Stimulated activated CD4-positive, alpha-beta T cell treated with anti-CD3 and anti-CD28 coated beads, Interleukin-1b, Interleukin-23, amount 100 ng/mL, for 1 hour (primary cell): ENCODE measurements at places on chromosomes 12 and 14.
A peak's percentile ranks its signal among the peaks of the same experiment; 100 is the strongest.

DNA sequence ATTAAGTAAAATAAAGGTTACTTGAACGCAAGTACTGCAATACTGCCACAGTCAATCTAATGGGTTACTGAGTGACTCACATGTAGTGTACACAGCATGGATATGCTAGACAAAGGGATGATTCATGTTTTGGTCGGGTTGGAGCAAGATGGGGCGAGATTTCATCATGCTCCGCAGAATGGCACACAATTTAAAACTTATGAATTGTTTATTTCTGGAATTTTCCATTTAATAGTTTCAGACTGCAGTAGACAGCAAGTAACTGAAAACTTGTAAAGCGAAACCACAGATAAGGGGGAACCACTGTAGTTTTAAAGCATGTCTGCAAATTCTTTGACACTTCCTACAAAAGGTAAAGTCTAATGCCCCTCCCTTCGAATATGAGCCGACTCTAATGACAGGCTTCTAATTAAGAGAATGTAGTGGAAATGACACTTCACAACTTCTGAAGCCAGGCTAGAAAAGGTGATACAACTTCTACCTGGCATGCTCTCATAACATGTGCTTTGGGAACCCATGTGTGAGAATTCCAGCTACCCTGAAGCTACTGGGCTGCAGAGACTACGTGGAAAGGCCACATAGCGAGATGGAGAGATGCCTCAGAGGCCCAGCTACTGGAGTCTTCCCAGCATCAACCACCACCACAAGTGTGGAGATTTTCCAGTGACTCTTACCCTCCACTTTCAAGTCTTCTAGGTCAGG is 13.9 kb upstream of the TCP11L2 start:
- DNase-seq: no peak

DNA sequence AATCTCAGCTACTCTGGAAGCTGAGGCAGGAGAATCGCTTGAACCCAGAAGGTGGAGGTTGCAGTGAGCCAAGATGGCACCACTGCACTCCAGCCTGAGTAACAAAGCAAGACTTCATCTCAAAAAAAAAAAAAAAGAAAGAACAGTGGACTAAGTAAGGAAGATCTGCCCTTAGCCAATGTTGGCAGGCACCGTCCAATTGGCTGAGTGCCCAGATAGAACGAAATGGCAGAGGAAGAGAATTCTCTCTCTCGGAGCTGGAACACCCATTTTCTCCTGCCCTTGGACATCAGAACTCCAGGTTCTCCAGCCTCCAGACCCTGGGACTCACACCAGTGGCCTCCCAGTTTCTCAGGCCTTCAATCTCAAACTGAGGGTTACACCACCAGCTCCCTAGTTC is 49.9 kb downstream of the ESR2 start:
- no peak for DNase-seq

GRCh38 chr14:97796511-97796910 is 999.3 kb downstream of the VRK1 start:
- DNase-seq: no peak

- no peak for DNase-seq
Observed at GRCh38 chr12:16220120-16220519, 57.4 kb downstream of the SLC15A5 start.

DNA sequence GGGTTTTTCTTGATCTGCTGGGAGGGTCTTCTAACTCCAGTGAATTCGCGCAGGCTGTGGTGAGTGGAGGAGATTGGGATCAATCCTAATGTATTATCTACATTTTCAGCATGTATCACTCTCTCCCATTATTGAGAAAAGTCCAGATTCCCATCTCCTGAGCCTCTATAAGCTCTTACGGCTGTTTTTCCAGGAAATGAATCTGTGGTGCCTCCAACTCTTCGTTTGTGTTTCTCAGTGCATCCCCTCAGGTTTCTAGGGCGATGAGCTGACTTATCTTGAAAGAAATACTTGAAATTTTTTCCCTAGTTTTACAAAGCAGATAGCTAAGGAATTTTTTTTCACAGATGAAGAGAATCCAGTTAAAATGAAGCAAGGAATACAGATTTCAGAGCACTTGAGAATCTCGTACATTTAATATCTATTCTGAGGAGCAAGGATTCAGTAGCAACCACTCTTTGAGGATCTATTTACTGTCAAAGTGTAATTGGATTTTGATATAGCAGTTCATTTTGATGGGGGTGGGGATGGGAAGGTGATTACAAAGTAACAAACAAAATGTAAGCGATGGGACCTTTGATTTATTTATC is 138.7 kb downstream of the BRMS1L start:
- no peak for DNase-seq

- DNase-seq: no peak
Observed at GRCh38 chr14:75059642-75060041, 4.2 kb downstream of the ACYP1 start.

DNA sequence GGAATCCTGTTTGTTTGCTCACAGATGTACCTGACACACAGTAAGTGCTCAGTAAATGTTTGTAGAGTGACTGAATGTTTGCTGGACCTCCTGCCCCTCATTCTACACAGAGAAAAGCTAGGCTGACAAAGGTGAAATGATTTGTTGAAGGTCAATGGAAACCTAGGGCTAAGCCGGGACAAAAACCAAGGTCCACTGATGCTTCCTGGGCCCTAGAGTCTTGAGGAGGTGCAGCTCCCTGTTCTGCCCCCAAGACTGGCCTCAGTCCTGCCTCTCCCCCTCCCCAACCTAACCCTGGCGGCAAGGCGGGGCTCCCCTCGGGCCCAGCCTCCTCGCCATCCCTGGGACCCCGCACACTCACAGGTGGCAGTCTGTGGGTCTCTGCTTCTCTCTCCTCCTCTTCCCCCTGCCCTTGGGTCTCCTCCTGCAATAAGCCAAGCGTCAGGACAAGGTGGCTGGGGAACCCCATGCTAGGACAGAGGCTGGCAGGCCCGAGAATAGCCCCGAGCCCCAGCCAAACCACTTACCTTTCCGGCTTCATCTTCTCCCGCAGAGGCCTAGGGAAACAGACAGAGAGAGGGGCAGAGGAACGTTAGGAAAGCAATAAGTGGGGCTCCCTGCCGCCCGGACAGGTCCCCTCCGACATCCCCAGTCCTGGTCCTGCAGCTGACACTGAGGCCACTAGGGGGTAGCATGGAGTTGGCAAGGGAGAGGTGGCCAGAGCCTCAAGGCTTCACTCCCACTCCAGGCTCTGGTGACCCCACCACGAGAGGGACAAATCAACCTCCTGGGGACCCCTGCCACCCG is 9.3 kb downstream of the PGF start:
- peak; percentile 50 for DNase-seq

- DNase-seq: no peak
Observed at GRCh38 chr14:25007832-25008231, 42.1 kb downstream of the STXBP6 start.

DNA sequence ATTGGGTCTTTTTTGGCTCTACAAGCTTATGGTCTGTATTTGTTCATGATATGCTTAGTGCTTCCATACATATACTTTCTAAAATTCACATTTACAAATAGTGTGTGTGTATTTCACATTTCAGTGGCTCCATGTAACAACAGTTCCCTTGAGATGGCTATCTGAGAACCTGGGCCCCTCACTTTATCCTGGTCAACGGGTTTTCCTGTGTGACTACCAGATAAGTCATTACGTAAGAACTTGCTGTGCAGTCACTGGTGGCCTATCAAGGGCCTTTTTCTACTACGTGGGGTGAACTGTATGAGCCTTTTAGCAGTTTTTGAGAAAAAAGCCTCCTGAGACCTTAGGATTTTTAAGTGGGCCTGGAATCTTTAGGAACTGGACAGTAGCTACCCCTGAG is 454.1 kb downstream of the PCNX1 start:
- no peak for DNase-seq

- no peak for DNase-seq
Observed at GRCh38 chr12:91249518-91250272, 67.1 kb upstream of the DCN start.

DNA sequence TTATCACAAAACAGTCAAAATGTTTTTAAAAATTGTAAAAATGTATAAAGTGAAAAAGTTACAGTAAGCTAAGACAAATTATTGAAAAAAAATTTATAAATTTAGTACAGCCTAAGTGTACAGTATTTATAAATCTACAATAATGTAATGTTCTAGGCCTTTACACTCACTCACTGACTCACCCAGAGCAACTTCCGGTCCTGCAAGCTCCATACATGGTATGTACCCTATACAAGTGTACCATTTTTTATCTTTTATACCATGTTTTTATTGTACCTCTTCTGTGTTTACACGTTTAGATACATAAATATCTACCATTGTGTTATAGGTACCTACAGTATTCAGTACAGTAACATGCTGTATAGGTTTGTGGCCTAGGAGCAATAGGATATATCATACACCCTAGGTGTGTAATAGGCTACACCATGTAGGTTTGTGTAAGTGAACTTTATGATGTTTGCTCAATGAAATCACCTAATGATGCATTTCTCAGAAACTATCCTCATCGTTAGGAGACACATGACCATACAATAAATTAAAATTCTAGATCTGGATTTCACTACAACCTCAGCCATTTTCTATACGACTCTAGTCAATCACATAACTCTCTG is 66.8 kb downstream of the TXNDC16 start:
- no peak for DNase-seq

DNA sequence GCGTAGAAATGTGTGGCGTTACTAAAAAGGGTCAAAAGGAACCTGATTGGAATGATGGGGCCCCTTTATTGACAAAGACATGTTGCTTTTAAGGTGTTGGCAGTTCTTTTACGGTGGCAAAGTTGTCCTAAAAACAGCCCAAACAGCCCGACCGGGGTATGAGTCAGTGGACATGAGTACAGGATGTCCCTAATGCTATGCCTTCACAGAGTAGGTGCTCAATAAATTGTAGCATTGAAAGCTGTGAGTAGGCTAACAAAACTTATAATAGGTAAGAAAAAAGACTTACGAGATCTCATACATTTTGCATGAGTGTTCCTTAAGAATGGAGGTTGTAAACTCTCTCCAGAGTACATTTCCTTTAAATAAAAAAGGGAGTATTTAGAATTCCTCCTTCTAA is 2.6 kb downstream of the ELK3 start:
- no peak for DNase-seq

GRCh38 chr14:94401083-94401482 is 12.7 kb upstream of the SERPINA1 start:
- DNase-seq: no peak

DNA sequence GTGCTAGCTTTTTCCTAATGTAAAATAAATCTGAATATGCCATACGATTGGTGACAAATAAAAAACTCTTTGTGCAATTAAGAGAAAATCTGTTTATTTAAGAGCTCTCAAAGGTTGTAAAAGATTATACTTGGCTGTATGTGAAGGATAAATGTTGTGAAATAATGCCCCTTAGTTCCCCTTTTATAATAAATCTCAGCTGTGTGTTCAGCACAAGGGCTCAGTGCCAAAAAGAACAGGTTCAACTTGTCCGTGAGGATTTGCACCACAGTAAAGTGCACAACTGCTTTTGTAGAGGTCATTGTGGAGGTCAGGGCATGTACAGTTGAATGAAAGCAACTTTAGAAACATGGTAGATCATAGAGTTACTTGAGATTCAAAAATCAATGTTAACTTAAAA is 118.6 kb downstream of the TRMT5 start:
- no peak for DNase-seq

DNA sequence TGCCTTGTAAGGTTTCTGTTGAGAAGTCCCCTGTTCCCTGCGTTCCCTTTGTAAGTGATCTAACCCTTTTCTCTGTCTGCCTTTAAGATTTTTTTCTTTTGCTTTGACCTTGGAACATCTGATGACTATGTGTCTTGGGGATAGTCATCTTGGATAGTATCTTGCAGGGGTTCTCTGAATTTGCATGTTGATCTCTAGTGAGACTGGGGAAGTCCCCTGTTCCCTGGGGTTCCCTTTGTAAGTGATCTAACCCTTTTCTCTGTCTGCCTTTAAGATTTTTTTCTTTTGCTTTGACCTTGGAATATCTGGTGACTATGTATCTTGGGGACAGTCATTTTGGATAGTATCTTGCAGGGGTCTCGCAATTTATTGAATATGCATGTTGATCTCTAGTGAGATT is 38.2 kb upstream of the TMX1 start:
- no peak for DNase-seq

DNA sequence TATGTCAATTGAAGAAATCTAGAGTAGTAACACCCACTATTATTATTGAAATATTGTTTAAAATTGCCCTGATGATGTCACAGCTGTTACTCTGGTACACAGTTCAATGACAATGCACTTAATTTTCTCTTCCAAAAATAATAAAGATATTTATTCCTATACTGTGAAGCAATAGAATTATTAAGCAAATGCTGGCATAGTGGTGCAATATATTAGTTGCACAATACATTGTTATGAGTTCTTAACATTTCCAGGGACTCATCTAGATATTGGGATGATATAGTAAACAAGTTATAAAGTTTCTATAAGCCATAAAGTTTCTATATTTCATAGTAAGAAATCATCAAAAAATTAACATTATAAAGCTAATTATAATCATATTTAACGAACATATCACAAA is 897.8 kb downstream of the LRFN5 start:
- DNase-seq: no peak

DNA sequence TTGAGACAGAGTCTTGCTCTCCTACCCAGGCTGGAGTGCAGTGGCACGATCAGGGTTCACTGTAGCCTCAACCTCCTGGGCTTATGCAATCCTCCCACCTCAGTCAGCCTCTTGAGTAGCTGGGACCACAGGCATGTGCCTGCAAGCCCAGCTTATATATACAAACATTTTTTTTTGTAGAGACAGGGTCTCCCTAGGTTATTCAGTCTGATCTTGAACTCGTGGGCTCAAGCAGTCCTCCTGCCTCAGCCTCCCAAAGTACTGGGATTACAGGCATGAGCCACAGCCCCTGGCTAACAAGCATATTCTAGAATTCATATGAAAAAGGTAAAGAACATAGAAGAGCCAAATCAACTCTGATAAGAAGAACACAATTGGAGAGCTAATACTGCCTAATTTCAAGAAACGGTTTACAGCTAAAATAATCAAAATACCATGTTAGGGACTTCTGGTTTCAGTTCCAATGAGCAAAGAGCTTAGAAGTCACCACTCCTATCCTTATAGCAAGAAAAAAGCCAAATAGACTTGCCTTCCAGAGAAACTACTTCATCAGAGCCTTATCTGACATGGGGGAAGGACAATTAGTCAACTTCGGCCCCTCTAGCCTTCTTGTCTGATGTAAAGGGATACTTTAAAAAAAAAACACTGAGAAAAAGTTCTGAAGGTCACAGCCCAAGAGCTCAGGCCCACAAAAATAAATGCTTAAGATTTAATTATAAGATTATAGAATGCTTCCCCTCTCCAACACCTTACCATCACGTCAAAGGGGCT is 37.6 kb downstream of the TMEM116 start:
- no peak for DNase-seq

DNA sequence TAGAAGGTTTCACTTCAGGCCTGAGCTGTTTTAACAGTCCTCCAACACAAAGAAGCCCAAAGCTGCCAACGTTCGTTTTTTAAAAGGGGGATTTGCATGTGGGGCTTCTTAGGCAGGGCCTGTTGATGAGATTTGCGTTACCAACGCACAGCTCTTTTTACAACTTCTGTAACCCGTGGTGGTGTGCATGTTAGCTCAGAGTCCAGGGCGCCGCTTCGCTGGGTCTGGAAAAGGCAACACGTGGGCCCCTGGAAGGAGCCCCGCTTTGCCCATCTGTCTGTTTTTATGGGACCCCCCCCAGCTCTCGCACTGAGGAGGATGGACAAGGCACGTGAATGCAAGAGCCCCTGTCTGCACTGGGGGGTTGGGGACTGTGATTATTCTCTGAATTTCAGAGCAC is 84.0 kb downstream of the ESR2 start:
- DNase-seq: no peak
